Ureter (tissue), 1 donor: ENCODE measurements at places on chromosomes 1 and 21. TPM values are rescaled to one million over a fixed set of nuclear protein-coding genes. Genes with fewer than 3 reads are reported as not detected.
A peak's percentile ranks its signal among the peaks of the same experiment; 100 is the strongest.

- DNase-seq: no peak
Measured at GRCh38 chr1:168287237-168287664, 6.6 kb downstream of the TBX19 start.

DNA sequence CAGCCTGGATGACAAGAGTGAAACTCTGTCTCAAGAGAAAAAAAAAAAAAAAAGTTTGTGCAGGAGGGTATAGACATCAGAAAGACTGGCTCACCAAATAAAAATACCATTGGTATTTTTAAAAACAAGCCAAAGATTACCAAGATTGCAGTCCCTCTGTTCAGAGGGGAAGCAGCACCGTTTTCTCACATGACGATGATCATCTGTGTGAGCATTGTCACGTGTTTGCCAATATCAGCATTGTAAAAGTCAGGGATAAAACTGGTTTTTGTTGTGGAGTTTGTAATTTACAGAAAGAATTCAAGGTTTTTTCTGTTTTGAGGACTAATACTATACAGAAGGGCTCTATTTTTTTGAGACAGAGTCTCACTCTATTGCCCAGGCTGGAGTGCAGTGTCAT is 26.5 kb downstream of the ZNF362 start:
- DNase-seq: no peak

DNA sequence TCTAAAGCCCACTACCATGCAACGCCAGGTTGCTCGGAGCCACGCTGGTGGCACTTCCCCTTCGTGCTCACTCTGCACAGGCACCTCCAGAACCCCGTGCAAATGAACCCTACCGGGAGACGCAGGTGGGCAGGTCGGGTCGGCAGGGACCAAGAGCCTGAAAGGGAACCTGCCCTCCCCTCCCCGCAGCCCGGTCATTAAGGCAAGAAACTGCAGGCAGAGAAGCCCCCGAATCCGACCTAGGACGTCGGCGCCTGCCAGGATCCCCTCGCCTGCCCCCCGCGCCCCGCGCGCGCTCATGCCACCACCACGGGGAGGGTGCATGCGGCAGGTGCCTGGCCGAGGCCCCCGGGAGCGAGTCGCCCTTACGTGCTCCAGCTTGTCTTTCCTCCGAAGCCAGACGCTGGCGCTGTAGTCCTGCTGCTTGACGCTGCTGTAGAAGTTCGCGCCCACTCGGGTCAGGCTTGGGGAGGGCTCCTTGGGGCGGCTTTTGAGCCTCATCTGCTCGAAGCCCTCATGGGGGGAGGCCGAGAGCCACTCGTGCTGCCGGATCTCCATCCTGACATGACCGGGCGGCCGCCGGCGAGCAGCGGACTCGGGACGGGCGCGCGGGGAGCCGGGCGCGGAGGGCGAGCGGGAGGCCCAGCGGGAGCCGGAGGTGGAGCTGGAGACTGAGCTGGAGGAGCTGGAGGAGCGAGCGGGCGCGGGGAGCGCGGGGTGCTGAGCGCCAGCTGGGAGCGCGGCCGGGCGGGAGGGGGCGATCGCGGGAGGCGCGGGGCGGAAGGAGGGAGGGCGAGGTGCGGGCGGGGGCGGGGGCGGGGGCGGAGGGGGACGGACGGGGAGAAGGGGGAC is 552 bp downstream of the PLD5 start:
- DNase-seq: no peak

GRCh38 chr1:41918450-41919043 is at the start of gene HIVEP3:
Gene HIVEP3, minus strand, starts transcription at chr1:41918922.
- no peak for DNase-seq

DNA sequence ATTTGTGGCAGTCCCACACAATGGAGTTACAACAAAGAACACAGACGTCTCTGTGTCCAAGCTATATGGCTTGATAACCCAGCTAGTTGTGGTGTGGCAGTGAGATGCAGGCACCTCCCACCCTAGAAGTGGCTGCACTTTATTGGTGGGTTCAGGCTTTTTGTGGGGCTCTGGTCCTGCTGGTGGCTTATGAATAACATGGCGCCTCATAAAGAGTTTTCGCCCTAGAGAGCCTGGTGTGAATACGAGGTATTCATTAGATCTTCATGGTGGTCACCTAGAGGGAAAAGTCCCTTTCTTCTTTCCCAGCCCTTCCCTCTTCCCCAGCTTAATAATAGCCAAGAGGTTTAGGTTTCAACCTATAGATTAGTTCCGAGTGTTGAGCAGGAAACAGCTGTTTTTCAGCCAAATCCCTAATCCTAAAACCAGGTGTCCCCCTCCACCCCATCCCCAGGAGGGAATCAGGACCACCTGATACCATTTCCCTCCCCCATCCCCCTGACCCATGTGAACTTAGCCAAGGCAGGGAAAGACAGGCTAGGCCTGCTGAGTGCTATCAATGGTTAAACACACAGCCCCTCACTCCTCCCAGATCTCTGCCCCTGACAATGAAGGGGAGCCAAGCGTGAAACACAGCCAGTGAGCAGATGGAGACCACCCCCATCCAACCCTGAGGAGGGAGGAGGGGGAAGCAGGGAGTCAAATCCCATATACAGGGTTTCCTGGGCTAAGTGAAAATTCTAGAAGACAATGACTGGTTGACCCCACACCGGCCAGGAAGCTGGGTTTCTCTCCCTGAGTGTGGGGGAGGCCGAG is 58.2 kb downstream of the NFASC start:
- peak; percentile 36 for DNase-seq

GRCh38 chr1:8427493-8427892 is 109.6 kb downstream of the SLC45A1 start:
- DNase-seq: no peak

APP gene
- total RNA-seq: 491 TPM

HRNR gene
- not detected for total RNA-seq

S1PR1 gene
- total RNA-seq: 38.7 TPM

HAO2 gene
- total RNA-seq: 0.23 TPM

DISC1 gene
- 9.6 TPM for total RNA-seq
